ENCODE measurements at places on chromosomes 2 and 18.

GRCh38 chr2:236728916-236729670 lies 159.5 kb downstream of the ACKR3 start:
- no peak for DNase-seq

- no peak for DNase-seq
Measured at GRCh38 chr2:228543117-228543516, 361.6 kb upstream of the SPHKAP start.

DNA sequence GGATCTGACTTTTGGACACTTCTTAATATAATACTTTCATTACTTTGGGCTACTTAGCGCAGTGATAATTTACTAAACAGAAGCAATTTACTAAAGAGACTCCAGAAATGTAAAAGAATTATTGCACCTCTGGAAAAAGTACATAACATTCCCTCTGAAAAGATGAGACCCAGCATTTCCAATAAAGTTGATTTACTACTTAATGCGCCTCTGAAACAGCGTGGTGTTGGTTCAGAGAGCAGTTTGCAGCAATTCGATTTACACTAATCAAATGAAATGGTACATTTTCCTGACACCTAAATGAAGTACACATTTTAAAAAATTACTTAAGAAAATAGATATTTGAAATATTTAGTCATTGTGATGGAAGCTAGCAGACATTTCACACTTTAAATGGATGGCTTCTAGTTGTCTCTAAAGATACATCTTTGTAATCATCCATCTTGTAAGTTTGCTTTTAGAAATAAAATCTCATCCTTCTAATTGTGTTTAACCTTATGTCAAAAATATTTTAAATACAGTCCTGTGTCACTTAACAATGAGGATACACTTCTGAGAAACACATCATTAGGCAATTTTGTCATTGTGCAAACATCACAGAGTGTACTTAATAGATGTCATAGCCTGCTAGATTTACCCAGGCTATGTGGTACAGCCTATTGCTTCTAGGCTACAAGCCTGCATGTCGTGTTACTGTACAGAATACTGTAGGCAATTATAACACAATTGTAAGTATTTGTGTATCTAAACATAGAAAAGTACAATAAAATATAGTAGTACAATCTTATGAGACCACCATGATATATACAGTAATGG lies 284.6 kb upstream of the UBE2E3 start:
- no peak for DNase-seq

DNA sequence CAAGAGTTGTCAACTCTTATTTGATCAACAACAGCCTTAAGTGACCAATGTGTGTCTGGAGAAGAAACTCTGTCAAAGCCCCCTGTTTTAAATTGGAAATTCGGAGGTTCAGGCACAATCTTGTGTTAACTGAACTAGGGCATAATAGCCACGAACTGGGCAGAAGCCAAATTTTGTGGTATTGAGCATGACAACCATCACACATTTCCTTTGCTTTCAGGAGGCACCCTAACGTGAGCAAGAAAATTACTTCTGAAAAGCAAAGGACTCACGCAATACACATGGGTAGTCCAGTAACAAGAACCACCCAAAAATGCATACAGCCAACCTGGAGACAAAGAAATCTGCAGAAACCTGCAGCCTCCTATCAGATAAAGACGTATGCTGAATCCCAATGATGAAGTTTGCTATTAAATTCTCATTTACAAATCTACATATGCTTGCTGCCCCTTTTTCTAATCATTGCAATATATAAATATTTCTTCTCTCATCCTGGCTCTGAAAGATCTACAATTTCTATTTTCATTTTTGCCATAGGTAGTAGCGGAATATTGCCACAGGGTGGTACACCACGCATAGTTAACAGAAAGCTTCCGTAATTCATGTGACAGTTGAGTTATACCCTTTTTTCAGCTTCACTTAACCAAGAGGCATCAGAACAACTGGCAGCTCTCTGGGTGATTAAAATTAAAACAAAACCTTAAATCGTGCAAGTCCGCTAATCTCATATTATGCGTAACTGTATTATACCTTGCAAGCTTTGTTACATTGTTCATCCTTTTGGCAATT lies 495.8 kb downstream of the NRXN1 start:
- no peak for DNase-seq

DNA sequence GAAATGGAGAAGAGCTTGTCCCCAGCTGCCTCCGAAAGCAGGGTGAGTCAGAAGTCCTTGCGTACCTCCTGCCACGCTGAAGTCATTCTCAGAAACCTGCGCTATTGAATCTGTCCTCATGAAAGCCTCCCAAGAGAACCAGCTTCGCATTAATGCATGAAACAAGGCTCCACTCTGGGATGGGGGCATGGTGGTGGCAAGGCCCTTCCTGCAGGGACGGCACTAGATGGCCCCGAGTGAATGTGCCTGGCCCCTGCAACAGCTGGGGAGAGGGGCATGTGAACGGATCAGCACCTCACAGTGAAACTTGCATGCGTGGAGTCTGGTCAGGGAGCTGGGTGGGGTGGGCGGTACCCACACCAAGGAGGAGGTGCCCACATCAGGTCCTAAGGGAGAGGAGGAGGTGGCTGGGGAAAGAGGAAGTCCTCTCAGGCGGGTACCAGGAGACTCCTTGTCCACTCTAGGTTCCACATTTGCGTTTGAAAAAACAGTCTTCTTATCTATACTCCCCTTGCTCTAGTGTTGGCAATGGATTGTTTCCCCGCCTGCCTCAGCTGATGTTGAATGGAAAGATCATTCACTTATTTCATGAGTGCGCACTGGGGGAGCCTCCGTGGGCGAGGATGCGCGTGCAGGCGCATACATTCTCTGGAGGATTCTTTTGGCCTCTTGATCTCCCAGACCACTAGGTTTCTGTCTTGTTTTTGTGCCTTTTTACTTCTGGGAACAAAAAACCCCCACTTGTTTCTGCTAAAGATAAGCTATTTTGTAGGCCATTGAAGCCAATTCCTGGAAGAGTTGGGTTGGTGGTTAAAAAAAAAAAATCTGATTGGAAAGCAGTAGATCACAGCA lies 104.7 kb downstream of the KLHL29 start:
- DNase-seq, result no peak

DNA sequence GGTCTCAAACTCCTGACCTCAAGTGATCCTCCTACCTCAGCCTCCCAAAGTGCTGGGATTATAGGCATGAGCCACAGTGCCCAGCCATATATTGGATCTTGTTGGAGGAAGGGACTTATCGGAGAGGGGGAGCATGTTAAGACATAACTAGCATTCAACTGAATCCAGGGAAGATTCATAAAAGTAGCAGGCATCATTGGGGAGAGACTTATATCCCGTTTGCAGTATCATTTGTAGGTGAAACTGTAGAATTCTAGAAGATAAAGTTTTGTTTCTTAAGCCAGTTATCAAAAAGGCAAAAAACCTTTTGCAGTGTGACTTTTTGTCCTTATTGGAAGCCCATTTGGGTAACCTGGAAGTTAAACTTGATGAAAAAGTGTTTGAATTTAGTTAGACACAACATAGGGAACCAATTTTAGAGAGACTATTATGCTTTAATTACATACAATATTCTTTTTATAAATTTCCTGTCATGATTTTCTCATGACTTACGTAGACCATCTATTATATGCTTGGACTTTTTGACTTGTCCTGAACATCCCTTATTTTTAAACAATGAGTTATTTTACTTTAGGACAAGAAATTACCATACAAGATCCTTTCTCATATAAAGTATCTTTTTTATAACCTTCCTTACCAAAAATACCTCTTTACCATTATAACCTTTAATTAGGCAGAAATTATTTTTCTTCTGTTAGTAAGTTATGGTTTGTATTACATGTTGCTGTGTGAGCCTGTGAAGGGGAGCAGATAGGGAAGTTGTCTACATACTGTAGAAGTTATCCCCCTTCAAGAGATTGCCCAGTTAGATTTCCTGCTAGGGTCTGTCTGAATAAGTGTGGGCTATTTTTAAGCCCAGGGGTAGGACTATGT lies 20.3 kb downstream of the RAB3GAP1 start:
- DNase-seq, result no peak

DNA sequence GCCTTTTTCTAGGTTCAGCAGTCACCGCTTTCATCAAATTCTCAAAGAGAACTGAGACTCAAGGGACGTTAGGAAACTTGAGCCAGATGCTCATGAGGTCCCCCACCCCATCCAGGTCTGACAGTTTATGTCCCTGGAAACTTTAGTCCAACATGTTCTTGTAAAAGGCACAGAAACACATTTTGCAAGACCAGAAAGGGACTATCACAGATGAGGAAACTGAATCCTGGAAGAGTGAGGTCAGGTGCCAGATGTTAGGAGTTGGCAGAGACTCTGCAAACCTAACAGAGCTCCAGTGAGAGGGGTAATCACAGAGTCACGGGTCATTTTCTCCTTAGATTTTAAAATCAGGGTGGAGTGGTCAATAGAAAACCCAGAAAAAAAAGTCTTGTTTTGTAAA lies 76.6 kb downstream of the RDH14 start:
- no peak for DNase-seq

GRCh38 chr2:179574061-179574519 lies 287.3 kb downstream of the ZNF385B start:
- DNase-seq, result no peak

DNA sequence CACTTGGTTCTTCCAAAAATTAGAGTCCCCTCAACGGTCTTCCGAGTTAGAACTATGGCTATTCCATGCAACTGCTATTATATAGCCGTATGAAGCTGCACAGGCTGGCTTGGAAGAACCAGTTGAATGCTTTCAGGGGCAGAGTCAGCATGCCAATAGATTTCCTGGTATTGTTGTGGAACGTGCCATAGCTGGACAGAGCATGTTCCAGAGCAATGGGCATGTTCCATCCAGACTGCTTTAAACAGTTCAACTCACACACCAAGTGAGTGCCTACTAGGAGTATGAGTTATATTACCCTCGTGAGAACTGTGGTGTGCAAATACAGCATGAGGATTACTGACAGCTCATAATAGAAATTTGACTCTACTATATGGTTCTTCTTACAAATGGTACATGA lies 682.0 kb downstream of the SATB2 start:
- DNase-seq, result no peak

- peak; percentile 54 for DNase-seq
Measured at GRCh38 chr18:907115-907884, 2.6 kb downstream of the ADCYAP1 start.

- no peak for DNase-seq
Measured at GRCh38 chr2:177124371-177124770, 88.2 kb upstream of the HNRNPA3 start.

DNA sequence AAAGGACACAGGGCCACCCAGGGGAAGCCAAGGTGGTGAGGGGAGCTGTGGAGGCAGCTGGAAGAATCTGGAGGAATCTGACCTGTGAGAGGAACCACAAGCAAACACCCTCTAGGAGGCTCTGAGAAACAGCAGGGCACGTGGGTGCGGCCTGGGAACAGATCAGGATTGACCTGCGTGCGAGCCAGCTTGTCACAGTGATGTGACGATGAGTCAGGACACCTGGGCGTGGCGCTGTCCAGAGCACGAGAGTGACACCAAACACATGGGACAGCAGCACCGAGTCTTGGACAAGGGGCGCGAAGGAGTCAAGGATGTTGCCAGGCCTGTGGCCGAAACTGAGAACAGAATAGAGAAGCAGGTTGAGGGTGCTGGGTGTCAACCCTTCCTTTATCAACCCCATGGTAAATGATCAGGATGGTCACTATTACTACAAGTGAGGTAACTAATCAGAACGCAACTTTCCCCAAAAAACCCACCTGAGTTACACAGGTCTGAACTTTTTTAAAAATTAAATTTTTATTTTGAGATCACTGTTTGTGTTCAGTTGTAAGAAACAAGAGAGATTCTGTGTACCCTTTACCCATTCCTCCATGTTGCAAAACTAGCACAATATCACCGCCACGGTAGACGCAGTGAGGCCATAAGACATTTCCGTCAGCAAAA lies 637 bp upstream of the SFT2D3 start:
- DNase-seq, result no peak

- DNase-seq, result no peak
Measured at GRCh38 chr2:233021771-233022170, 8.7 kb upstream of the NGEF start.

GRCh38 chr18:9557250-9557943 lies 57.0 kb downstream of the PPP4R1 start:
- DNase-seq, result no peak

GRCh38 chr18:23648940-23649607 lies 13.6 kb downstream of the ANKRD29 start:
- no peak for DNase-seq

- peak; percentile 24 for DNase-seq
Measured at GRCh38 chr2:55590810-55591440, 26.5 kb downstream of the PPP4R3B start.

DNA sequence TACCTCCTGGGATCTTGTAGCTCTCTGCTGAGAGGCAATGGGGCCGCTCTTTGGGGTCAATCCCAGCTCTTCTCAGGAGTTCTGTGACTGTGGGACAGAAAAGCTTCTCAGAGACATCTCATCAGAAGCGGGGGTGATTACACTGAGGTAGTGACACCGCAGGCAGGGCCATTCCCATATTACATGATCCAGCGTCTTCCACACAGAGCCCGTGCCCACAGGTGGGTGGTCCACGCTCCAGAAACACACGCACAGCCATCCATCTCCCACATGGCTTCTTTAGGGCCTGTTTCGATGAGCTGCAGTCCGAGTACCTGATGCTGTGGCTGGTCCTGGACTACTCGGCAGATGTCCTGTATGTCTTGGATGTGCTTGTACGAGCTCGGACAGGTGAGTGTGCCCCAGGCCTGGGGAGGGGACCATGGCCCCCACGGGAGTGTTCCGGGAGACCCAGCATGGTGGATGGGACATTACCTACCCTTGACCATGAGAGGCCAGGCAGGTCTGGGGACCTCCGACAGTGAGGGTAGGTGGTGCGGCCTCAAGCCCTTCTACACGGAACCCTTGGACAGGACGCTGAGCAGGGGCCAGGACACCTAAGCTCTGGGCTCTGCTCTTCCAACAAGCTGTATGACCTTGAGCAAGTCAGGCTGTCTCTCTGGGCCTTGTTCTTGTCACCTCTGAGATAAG lies 45.5 kb downstream of the CNGA3 start:
- no peak for DNase-seq

GRCh38 chr2:207474863-207475485 lies 54.8 kb upstream of the CREB1 start:
- DNase-seq, result no peak

- no peak for DNase-seq
Measured at GRCh38 chr2:17680119-17680518, 73.5 kb downstream of the SMC6 start.

- DNase-seq, result peak; percentile 39
Measured at GRCh38 chr2:102025016-102025501, 33.3 kb downstream of the IL1R2 start.

GRCh38 chr2:74573747-74574562 lies 19.4 kb downstream of the DOK1 start:
- peak; percentile 94 for DNase-seq

- DNase-seq, result no peak
Measured at GRCh38 chr2:222714361-222715241, 43.1 kb downstream of the MOGAT1 start.

GRCh38 chr2:16303273-16303577 lies 362.4 kb downstream of the CYRIA start:
- DNase-seq, result no peak

GRCh38 chr2:44470151-44470550 lies 108.4 kb downstream of the CAMKMT start:
- DNase-seq, result no peak

DNA sequence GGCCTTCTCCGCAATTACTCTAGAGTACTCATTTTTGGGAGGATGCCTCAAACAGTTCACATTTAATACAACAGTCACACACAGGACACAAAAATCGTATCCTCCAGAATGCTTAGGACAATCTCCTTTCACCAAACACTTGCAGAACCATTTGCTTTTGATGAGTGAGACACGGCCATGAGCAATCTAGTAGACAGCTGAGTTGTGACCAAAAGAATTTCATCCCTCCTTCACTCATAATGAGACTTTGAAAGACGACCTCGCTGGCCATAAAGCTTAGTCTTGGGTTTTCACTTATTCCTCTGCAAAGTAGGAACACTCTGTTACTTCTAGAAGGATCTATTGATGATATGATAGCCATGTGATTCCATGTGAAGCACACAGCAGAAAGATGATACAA lies 87.5 kb upstream of the SLC35G4 start:
- no peak for DNase-seq

All from NCI-H226 (cell line).